H9 (cell line): ENCODE measurements at places on chromosomes 7 and 10.

GRCh38 chr10:15898046-15898445 lies 37.7 kb upstream of the MINDY3 start:
- no peak overlapping the region for H3K27ac ChIP-seq
- H3K27me3 ChIP-seq, result no peaks in the 10 kb centered on the region
- no peak overlapping the region for H3K4me3 ChIP-seq
- DNase-seq, result no peak
- no peaks in the 10 kb centered on the region for H3K4me1 ChIP-seq
- no peaks in the 10 kb centered on the region for H3K36me3 ChIP-seq

DNA sequence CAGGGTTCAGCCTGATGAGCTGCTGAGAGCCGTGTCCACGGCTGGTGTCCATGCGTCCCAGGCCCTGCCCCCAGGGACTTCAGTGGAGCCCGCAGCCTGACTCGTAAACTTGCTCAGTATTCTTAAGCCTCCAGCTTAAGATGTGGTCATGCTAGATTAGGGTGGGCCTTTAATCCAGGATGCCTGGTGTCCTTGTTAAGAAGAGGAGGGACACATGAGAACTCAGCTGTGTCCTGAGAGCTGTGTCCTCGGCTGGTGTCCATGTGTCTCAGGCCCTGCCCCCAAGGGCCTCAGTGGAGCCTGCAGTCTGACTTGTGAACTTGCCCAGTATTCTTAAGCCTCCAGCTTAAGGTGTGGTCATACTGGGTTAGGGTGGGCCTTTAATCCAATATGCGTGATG lies 23.0 kb downstream of the DOCK1 start:
- no peak overlapping the region for H3K27ac ChIP-seq
- peaks cover 51% of the 10 kb centered on the region for H3K36me3 ChIP-seq
- H3K4me3 ChIP-seq, result no peak overlapping the region
- H3K27me3 ChIP-seq, result no peaks in the 10 kb centered on the region
- DNase-seq, result no peak
- no peaks in the 10 kb centered on the region for H3K4me1 ChIP-seq

DNA sequence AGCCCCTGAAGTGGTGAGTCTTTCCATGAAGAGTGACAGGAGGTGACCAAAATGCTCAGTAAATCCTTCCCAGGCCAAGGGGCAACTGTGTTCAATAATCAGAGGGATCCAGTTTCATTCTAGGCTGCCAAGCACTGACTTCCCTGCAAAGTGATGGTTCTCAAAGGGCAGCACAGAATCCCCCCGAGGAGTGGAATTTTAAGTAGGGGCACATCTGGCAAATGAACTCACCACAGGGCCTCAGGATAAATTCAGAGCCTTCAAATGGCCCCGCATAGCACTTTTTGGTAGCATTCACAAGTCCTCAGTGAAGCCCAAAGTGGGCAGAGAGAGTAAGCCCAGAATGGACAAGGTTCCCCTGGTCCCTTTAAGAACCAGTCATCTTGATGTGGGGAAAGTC lies 602.5 kb downstream of the GRID1 start:
- H3K27me3 ChIP-seq, result no peaks in the 10 kb centered on the region
- no peak overlapping the region for H3K27ac ChIP-seq

- peaks cover 16% of the 10 kb centered on the region; the same call in 1 of the 3 replicates for H3K36me3 ChIP-seq
- H3K4me1 ChIP-seq, result no peaks in the 10 kb centered on the region
- no peak overlapping the region for H3K4me3 ChIP-seq
- H3K27ac ChIP-seq, result no peak overlapping the region
These were observed 53.8 kb downstream of the PANK1 start for GRCh38 chr10:89591111-89591795.

DNA sequence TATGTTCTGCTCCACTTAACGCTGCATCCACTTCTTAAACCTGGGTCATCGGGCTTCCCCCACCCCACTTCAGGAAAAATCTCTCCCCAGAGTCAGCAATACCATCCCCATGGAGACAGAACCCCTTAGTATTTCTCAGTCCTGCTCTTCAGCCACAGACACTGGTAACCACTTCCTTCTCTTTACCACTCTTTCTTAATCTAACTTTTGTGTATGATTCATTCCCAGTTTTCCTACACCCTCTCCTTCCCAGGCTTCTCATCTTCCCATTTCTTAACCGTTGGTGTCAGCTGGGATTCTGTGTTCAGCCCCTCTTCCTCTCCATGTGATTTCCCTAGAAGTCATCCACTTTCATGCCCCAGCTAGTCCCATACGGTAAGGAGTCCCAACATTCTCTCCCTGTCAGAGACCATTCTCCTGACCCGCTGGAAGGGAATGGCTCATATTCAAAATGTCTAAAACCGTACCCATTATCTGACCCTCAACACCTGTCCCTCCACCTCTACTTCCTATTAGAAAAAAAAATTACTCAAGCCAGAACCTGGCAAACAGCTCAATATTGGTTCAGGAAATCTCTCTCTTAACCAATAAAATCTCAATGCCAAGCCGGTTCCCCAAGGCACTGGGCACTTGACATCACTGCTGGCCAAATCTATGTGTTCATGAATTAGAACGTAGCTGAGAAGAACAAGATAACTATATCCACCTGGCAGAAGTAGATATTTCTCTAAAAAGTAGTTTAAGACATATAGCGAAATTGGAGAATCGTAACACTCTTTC lies 89.4 kb downstream of the DGKI start:
- H3K27ac ChIP-seq, result no peak overlapping the region
- no peaks in the 10 kb centered on the region; the same call in 1 of the 2 replicates for H3K36me3 ChIP-seq
- H3K27me3 ChIP-seq, result no peaks in the 10 kb centered on the region
- DNase-seq, result no peak

- no peak overlapping the region for H3K4me3 ChIP-seq
- no peak overlapping the region for H3K27ac ChIP-seq
- H3K4me1 ChIP-seq, result peaks cover 26% of the 10 kb centered on the region
- H3K36me3 ChIP-seq, result no peaks in the 10 kb centered on the region
- H3K27me3 ChIP-seq, result no peaks in the 10 kb centered on the region
These were observed 313.3 kb downstream of the FGFR2 start for GRCh38 chr10:121284936-121285335.
